ENCODE measurements at places on chromosomes 7 and 10. TPM values are rescaled to one million over a fixed set of nuclear protein-coding genes. Genes with fewer than 3 reads are reported as not detected.

GRCh38 chr7:147804032-147804431, 786.5 kb upstream of the C7orf33 start:
- no peaks in the 10 kb centered on the region for H3K36me3 ChIP-seq
- DNase-seq, result no peak
- no peaks in the 10 kb centered on the region for H3K4me1 ChIP-seq
- no peak overlapping the region for H3K4me3 ChIP-seq

DNA sequence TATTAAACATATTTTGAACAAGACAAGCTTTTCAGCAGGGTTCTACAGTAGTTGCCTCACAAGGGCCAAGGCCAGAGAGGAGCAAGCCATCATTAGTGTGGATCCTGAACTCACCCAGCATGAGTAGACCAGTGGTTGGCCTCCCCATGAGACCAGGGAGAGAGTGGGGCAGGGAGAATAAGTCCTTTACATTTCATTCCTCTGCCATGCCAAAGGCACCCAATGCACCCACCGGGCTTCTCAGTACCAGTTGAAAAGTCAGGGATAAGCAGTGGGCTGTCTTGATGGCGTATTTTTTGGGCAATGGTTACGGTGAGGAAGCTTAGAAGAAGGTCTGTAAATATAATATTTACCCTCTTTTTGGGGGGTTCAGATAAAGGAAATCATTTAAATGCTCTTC, 16.6 kb downstream of the CRTAC1 start:
- no peak overlapping the region for H3K4me3 ChIP-seq
- no peaks in the 10 kb centered on the region for H3K36me3 ChIP-seq
- no peak for DNase-seq
- no peaks in the 10 kb centered on the region for H3K4me1 ChIP-seq
- H3K27ac ChIP-seq, result no peak overlapping the region

The SPDYE9 gene
- total RNA-seq, result not detected

DNA sequence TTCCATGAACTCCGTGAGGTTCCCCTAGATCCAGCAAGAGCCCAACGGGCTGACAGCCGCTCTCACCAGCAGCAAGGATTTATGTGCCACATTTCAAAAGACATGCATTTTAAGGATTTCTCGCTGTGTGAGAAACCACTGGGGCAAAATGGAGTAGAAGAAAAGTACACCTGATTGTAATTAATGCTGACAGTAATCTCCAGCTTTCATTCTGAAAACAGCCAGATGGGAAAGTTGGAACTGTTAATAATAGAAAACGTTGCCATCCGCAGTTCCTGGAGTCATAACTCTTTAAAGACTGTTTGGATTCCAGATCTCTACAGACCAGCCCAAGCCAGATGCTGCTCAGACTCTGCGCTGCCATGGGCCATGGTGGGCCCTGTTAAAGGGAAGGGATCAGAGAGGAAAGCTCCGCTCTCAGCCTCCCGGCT, 216.9 kb upstream of the GLI3 start:
- no peak overlapping the region for H3K4me3 ChIP-seq
- H3K27me3 ChIP-seq, result no peaks in the 10 kb centered on the region
- no peak for DNase-seq

GRCh38 chr10:98244586-98244985, 23.4 kb downstream of the LOXL4 start:
- peaks cover 6% of the 10 kb centered on the region for H3K36me3 ChIP-seq
- H3K27ac ChIP-seq, result no peak overlapping the region
- H3K27me3 ChIP-seq, result no peaks in the 10 kb centered on the region
- no peak for DNase-seq

DNA sequence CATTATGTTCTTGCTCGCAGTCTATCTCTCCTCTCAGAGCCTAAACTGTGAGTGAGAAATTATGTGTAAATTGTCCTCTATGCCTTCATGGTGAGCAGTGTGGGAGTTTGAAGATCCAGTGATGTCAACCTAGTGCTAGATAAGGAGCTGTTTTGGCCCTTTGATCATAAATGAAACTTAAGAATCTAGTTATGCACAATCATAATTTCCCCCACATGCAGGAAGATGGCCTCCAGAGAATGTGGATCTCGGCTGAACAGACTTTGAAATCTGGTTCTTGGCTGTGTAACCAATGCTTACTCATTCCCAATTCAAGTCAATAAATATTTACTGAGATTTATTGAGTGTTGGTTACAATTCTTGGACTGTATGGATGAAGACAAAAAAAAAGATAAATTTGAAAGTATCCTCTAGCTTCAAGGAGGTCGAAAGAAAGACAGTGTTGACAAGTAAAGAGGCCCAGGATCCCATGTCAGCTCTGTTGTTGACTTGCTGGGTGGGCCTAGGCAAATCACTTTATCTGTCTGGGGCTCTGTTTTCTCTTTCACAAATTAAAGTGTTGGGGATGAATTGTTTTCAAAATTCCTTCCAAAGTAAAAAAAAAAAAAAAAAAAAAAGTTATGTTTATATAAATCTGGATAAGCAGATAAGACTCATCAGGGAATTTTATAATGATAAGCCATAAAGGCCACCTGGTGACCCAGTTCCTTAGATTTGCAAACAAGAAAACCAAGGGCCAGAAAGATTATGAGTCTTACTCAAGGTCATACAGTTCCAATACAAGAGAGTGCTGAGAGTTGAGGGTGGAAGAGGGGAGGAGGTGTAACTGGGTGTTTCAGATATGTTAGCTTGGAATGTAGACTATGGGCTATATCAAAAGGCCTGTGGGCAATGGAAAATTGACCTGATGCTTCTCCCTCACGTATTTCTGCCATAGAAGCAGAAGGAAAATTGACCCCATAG, 969.9 kb downstream of the KCNMA1 start:
- no peaks in the 10 kb centered on the region for H3K36me3 ChIP-seq
- H3K4me3 ChIP-seq, result no peak overlapping the region
- H3K27me3 ChIP-seq, result no peaks in the 10 kb centered on the region
- H3K27ac ChIP-seq, result no peak overlapping the region

DNA sequence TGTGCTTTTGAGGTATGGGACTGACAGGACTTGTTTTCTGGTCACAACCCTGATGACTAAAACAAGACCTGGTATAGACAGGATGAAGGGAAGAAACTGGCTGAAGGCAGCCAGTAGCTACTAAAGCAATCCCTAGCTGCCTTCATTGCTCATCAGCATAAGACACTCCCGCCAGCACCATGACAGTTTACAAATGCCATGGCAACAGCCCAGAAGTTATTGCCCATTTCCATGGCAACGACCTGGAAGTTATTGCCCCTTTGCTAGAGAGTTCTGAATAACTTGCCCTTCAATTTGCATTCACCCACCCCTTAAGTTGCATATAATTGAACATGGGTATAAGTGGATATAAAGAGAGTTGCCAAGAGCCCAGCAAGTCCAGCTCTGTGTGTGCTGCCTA, 169.6 kb upstream of the FAM171A1 start:
- H3K4me1 ChIP-seq, result no peaks in the 10 kb centered on the region
- H3K4me3 ChIP-seq, result no peak overlapping the region
- H3K27me3 ChIP-seq, result no peaks in the 10 kb centered on the region
- no peak overlapping the region for H3K27ac ChIP-seq

DNA sequence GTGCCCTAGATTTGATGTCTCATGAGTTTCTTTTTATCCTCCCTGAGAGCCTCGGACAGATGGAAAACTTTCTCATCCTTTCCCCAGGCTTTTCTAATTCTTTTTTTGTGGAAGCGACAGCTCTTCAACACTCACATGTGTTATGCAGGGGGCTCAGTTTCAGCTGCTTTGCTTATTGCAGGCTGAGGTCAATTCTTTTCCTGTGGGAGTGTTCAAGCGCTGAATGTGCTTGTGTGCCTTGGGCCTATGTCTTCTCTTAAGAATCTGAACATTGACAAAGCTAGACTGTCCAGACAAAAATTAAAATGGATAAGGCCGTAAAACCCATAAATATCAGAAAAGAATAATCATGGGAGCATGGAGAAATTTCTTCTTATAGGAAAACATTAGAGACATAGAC, 125.2 kb upstream of the STEAP4 start:
- no peaks in the 10 kb centered on the region for H3K4me1 ChIP-seq
- H3K27ac ChIP-seq, result no peak overlapping the region
- H3K27me3 ChIP-seq, result no peaks in the 10 kb centered on the region
- H3K4me3 ChIP-seq, result no peak overlapping the region
- H3K36me3 ChIP-seq, result no peaks in the 10 kb centered on the region

The NRP1 gene
- 62.6 TPM for total RNA-seq

DNA sequence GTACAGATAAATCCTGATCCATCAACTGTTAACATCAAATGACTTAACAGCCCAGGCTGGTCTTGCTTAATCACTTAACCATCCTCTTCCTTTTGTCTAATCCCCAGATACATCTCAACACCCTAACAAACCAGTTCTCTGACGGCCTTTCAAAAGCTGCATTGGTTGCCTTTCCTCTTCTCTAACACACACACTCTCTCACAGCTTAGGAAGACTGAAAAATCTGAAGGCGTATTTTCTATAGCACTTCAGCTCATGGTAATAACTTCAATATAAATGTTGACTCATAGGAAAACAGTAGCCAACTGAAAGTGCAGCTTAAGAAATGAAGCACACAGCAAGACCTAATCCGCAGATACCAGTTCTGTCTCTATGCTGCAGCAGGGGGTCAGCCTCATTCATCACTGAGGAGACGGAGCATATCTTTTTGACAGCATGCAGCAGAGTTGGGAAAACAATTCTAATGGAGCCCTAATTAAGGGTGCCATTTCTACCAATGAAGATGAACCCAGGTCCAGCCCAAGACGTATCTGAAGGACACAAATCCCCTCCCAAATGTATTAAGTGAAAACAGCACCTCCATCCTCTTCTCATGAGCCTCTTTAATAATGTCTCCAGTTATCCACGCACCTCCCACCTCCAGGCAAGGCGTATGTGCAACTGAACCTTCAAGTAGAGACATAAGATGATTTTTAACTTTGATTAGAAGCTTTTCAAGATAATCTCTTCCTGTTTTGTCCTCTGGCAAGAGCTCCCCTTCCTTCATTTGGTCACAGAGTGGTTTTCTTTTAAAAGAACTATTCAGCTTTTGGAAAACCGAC, 211.7 kb upstream of the NFE2L3 start:
- peaks cover 26% of the 10 kb centered on the region for H3K4me1 ChIP-seq
- no peaks in the 10 kb centered on the region for H3K27me3 ChIP-seq
- H3K4me3 ChIP-seq, result no peak overlapping the region
- peak overlapping the region; percentile 68 for H3K27ac ChIP-seq

GRCh38 chr7:80453699-80454340, 58.0 kb downstream of the GNAT3 start:
- H3K27me3 ChIP-seq, result no peaks in the 10 kb centered on the region
- H3K4me1 ChIP-seq, result peaks cover 17% of the 10 kb centered on the region
- no peak overlapping the region for H3K4me3 ChIP-seq
- no peak for DNase-seq
- no peaks in the 10 kb centered on the region for H3K36me3 ChIP-seq

DNA sequence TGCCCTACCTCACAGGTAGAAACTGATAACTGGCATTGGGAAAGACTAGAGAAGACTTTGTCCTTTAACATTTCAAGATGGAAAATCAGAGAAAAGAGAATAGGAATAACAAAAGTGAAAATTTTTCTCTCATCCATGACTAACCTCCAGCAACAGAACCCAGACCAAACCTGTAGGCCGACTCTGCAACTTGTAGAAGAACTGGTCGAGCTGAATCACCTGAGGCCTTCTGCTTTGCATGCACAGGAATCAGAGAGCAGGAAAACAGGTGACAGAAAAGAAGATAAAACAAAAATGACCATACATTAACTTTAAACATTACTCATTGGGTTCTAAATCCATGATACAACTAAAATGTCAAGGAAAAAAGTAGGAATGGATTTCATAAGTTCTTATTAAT, 137.1 kb downstream of the SLC25A13 start:
- H3K4me1 ChIP-seq, result no peaks in the 10 kb centered on the region
- no peaks in the 10 kb centered on the region for H3K27me3 ChIP-seq
- H3K4me3 ChIP-seq, result no peak overlapping the region

The TMEM248 gene
- 52.1 TPM for total RNA-seq

GRCh38 chr10:88292185-88292514, 291.0 kb downstream of the RNLS start:
- no peak for DNase-seq
- no peaks in the 10 kb centered on the region for H3K27me3 ChIP-seq
- H3K4me1 ChIP-seq, result peaks cover 30% of the 10 kb centered on the region

DNA sequence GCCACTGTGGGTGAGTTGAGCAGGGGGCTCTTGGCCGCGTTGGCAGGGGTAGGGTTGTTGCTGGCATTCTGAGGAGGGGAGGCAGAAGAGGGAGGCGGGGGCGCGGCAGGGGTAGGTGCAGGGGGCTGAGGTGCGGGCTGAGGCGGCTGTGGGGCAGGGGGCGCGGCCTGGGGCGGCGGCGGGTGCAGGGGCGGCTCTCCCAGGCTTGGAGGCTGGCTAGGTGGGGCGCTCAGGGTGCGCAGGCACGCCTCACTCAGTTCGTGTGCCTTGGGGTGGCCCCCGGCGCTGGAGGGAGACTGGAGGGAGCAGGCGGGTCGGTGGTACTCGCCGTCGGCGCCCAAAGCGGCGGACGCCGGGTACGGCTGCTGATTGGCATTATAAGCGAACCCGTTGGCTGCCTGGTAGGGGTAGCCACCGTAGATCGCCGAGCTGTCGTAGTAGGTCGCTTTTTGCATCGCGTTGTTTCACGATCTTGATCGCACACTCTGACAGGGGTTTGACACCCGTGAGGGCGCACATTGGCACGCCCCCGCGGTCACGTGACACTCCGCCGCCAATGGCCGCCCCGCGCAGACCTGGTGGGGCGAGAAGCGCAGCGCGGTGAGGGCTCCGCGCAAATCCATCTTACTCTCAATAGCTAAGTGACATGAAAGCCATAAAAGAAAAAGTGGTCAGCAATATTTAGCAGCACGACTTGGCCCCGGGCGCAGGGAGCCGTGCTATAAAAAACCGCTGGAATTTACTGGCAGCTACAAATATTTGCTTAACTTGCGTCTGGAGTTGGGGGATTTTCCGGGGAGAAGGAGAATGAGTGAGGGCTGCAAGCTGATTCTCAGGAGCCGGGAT, 7.9 kb upstream of the HOXA2 start:
- no peaks in the 10 kb centered on the region for H3K36me3 ChIP-seq
- H3K4me1 ChIP-seq, result peaks cover 12% of the 10 kb centered on the region
- peaks cover 1% of the 10 kb centered on the region for H3K27me3 ChIP-seq

DNA sequence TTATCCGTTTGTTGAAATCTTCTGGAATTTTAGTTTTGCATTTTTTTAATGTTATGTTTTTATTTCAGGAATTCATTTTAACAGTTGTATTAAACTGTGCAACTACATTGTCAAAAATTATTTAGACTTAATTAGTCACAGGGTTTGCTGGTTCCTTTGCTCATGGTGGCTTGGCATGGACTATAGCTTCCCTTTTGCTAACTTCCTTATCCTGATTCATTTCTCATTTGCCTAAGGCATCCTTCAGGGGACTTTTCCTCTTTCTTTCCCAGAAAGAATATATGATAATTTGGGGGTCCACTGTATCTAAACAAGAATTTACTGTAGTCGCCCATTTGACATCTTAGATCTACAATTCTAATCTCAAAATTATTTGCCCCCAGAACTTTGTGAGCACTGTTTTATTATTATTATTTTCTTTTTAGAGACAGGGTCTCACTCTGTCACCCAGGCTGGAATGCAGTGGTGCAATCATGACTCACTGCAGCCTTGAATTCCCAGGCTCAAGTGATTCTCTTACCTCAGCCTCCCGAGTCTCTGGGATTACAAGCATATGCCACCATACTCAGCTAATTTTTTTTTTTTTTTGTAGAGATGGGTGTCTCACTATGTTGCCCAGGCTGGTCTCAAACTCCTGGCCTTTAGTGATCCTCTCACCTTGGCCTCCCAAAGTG, 13.9 kb downstream of the FIGNL1 start:
- H3K4me3 ChIP-seq, result no peak overlapping the region
- no peaks in the 10 kb centered on the region for H3K4me1 ChIP-seq
- H3K27ac ChIP-seq, result no peak overlapping the region
- DNase-seq, result no peak
- H3K27me3 ChIP-seq, result no peaks in the 10 kb centered on the region
- H3K36me3 ChIP-seq, result no peaks in the 10 kb centered on the region

- no peak overlapping the region for H3K4me3 ChIP-seq
- no peaks in the 10 kb centered on the region for H3K27me3 ChIP-seq
- H3K36me3 ChIP-seq, result no peaks in the 10 kb centered on the region
- no peak overlapping the region for H3K27ac ChIP-seq
These were observed 3.4 kb downstream of the NSUN6 start for GRCh38 chr10:18647945-18648344.

The HOXA4 gene
- total RNA-seq, result 0.78 TPM

The HTR5A gene
- not detected for total RNA-seq
